ENCODE measurements at places on chromosomes 11 and 22.
A peak's percentile ranks its signal among the peaks of the same experiment; 100 is the strongest.

GRCh38 chr11:17561526-17561925 lies 14.5 kb downstream of the OTOG start:
- DNase-seq: no peak

DNA sequence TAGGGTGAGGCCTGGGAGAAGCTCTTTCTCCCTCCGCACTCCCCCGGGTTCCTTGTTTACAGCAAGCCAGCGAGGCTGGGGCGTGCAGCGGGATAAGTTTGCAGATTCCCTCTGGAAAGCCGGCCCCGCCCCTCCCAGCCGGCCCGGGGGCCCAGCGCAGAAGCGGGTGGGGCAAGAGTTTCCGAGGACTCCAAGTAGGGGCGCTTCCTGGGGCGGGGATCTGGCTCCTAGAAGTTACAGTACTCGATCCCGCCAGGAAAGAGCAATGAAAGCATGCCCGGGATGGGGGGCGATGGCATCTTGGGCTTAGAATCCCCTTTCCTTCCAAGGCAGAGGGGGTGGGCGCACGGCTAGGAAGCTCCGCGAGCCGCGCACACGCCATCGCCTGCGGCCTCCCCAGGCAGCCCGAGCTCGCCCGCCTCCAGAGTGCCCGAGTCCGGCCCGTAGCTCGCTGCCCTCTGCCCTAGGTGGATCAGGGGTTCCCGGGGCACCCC lies 385 bp downstream of the TST start:
- DNase-seq: no peak

GRCh38 chr11:3996651-3997050 lies 97.9 kb upstream of the RRM1 start:
- no peak for DNase-seq

DNA sequence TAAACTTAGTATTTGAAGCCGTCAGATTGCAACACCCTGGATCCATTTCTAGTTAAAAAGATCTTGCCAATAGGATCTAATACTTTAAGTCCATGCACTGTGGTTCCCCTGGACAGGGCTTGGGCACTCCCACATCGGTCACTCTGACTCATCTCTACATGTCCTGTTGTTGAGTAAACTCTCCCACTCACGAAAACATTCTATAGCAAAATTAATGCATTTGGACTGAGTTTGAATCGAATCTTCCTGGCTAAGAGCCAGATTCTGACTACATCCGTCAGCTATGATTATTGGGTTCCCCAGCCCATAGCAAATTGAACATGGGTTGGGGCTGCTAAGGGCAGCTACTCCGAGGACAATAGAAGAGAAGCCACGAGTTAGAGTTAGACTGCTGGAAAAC lies 182.1 kb upstream of the SORL1-AS1 start:
- no peak for DNase-seq

DNA sequence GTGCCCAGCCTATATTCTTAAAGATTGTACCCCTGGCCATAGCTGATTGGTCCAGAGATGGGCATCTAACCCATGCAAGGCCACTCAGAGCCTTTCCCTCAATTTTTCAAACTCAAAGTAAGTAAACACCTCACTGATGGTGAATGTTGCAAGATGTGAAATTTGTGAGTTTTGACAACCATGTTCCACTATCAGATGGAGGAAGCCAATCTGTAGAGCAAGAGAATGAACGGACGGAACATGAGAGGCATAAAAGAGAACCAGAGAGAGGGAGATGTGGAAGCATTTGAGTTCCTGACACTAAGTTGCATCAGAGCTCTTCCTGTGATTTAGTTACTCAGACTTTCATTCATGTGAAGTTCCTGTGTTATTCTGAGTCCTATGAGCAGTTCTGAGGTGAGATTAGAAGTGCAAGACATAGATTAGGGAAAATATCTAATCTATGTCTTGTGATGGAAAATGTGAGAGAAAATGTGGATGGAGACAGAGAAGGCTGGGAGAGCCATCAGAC lies 73.3 kb downstream of the PRSS23 start:
- peak; percentile 4 for DNase-seq

- DNase-seq: no peak
These were observed 22.3 kb downstream of the PATZ1 start for GRCh38 chr22:31323578-31324550.

DNA sequence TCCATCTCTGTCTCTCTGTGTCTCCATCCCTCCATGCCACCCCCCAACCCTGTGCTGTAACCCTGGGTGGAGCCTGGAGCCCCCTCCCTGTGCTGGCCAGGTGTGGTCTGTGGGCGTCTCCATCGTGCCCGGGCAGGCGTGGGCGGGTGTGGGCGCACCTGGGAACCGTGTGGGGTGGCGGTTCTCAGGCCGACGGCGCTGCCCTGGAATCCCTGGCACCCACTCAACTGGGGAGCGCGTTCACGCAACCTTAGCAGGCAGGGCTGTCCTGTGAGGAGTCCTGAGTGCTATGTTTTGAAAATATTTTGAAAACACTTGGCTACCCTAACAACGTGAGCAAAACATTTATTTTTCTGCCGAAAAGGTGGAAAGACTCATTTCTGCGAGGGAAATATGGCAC lies 4.7 kb downstream of the TNNT3 start:
- DNase-seq: no peak

DNA sequence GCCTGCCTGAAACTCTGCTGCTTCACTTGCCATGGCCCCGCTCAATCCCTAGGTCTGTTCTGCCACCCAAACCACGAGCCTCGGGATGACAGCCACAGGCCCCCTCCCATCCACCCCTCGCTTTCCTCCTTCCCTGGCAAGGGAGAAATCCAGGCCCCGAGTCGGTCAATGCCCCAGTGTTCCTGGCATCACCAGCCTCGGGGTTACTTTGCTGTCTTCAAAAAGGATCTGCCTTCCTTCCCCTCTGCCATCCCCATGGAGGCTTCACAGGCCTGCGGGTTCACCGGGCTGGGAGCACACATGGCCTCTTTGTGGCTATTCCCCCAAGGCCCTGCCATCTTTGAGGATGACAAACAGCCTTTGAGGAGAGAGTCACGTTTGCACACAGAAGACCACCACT lies 38.8 kb upstream of the ALX4 start:
- DNase-seq: no peak
